WTC11 (cell line): ENCODE measurements at places on chromosomes 3 and 15. TPM values are rescaled to one million over a fixed set of nuclear protein-coding genes. Genes with fewer than 3 reads are reported as not detected.

GRCh38 chr15:85407421-85408269 is 27.2 kb downstream of the AKAP13 start:
- DNase-seq, result no peak

DNA sequence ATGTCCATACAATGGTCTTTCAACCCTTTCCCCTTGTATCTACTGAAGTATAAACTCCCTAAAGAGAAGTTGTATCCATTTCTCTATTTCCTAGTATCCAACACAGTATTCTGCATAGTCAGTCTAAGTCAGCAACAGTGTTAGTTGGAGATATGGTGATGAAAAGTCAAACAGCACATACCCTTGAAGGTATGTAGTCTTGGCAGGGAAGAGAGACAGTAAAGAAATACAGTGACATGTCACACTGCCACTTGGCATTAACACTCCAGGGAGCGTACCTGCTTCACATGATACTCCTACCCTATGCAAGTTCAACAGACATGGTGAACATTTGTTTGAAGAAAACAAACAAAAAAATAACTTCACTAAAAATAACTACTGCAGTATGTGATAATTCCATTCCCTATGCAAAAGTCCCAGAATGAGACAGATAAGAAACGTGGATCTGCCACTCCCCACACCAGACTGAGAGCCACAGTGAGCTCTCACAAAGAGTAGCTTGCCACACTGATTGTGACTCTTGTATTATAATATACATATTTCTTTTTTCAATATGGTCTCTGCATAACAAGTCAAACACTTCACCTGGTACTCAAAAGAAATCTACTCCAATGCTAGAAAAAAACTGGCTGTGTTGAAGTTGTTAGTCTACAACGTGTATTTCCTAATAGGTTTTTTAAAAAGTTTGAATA is 5.9 kb downstream of the PDCD10 start:
- no peak for DNase-seq

GRCh38 chr3:135238871-135239614 is 444.0 kb downstream of the EPHB1 start:
- no peak for DNase-seq

DNA sequence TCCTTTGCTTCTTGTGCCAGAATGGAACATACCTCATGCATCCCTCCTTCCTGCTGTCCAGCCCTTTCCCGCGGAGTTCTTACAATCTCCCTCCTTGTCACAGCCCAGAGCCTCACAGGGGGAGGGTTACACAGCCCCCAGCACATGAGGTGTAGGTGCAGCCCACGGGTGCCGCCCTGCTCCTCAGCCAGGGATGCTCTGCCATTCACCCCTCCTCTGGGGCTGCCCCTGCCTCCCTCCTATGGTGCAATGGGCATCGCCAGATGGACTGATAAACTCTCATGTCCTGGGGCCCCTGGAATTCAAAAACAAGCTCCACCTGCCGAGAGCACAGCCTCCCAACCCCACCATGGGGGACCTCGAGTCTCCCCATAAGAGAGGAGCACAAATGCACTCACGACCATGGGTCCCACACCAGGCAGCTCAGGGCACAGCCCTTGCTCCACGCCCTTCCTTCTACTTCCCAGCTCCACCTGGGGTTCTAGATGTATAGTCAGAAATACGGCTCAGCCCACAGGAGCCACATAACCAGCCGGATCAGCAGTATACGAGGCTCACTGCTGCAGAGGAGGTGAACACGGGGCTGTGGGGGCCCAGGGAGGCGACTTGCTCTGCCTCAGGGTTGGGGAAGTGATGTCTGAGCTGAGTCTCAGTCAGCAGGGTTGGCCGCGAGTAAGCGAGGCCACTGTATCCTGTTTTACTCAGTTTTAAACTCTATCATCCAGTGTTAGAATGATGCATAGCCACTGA is 269.7 kb upstream of the LYSMD4 start:
- no peak for DNase-seq

STRIT1 gene
- 0.33 TPM in 1 of 3 replicates, not detected in the others for total RNA-seq
